Sigmoid colon (tissue), 7 donors: ENCODE measurements at places on chromosomes 3 and 15. TPM values are rescaled to one million over a fixed set of nuclear protein-coding genes. Genes with fewer than 3 reads are reported as not detected.

GRCh38 chr3:56940976-56941375, 119.5 kb upstream of the SPATA12 start:
- DNase-seq: no peak

DNA sequence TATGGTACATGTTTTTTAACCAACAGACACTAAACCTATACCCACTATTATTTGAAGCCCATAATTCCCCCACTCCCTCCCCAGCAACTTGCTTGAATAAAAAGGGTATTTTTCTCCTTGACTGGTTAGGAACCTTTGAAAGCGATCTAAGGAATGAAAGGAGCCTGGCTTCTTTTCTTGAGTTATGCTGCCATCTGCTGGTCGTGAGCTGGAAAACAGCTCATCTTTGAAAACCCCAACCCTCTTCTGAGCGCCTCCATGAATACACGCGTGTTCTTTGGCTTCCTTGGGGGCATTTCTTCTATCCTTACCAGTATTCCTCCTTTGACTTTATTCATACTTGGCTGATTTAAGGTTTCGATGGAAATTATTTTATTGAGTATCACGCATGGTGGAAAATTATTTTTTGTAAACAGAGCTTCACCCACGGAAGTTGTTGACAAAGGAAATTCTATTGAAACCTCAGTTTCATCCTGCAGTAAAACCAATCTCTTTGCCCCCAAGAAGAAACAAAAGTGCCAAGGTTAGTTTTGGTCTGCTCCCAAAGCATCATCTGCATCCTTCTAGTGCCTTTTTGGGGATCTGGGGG, 171.6 kb downstream of the SV2B start:
- DNase-seq: no peak

GRCh38 chr15:93382200-93382820, 293.3 kb upstream of the RGMA start:
- no peak for DNase-seq

DNA sequence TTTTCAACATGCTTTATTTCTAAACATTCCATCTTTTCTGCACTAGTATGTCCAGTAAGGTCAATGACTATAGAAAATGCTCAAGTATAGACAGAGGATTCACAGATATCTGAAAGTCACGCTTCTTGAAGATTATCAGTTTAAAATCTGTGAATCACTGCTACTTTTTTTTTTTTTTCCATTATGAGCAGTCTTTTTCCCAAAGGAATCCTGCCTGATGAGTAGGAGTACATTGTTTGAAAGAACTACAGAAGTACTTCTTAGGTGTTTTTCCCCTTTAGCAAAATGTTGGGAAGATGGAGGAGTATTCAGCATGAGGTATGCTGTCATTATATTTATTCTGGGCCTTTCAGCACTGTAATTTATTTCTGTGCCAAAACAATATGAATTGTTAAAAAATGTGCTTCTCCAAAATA, 266.2 kb downstream of the NLGN1 start:
- no peak for DNase-seq

- DNase-seq: no peak
Observed at GRCh38 chr3:181623924-181624694, 87.6 kb upstream of the SOX2 start.

The TMEM158 gene
- total RNA-seq: 12.2 TPM

The EEF1AKMT4 gene
- 2.0 TPM for total RNA-seq
